ENCODE measurements at places on chromosomes 12 and 14. TPM values are rescaled to one million over a fixed set of nuclear protein-coding genes. Genes with fewer than 3 reads are reported as not detected.

- H3K4me1 ChIP-seq: no peaks in the 10 kb centered on the region
- H3K27me3 ChIP-seq: no peaks in the 10 kb centered on the region
- H3K36me3 ChIP-seq: no peaks in the 10 kb centered on the region
- H3K27ac ChIP-seq: no peak overlapping the region
- no peak for DNase-seq
- H3K4me3 ChIP-seq: no peak overlapping the region
Measured at GRCh38 chr14:86022031-86022629, 492.2 kb downstream of the FLRT2 start.

DNA sequence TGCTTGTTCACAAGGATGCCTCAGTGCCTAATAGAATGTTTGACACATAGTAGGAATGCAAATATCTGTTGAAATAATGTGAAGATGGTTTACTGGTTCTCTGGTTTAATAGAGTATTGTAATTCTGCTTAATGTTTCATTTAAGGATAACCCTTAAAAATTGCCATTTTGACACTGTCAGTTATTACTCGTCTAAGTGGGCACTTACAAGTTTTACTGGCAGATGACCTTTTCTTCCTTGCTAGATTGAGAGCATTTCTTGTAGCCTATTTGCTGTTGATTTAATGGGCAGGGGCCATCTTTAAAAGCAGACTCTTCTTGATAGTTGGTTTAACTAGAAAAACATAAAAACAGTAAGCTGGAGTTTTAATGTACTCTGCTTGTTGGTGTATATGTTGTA, 1.9 kb downstream of the TMEM263 start:
- H3K27me3 ChIP-seq: no peaks in the 10 kb centered on the region
- H3K27ac ChIP-seq: no peak overlapping the region
- no peak overlapping the region for H3K4me3 ChIP-seq
- no peak for DNase-seq
- H3K4me1 ChIP-seq: peaks cover 27% of the 10 kb centered on the region
- H3K36me3 ChIP-seq: no peaks in the 10 kb centered on the region

- H3K36me3 ChIP-seq: no peaks in the 10 kb centered on the region
- no peaks in the 10 kb centered on the region for H3K4me1 ChIP-seq
- H3K4me3 ChIP-seq: no peak overlapping the region
- no peak for DNase-seq
- no peak overlapping the region for H3K27ac ChIP-seq
- no peaks in the 10 kb centered on the region for H3K27me3 ChIP-seq
Measured at GRCh38 chr12:29499235-29499634, 1.7 kb upstream of the OVCH1 start.

DNA sequence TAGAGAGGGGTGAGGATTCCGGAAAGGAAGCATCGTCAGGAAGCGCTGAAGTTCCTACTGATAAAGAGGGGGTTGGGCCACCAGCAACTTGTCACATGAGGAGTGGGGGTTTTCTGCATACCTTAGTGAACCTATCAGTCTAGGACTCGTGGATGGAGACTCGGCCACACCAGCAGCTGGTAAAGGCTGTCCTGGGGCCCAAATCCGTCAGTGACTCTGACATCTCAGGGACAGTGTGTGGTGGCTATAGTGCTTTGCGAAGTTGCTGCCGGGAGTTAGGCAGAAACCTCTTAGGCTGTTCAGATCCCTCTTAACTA, 16.4 kb downstream of the RNASE2 start:
- H3K4me3 ChIP-seq: no peak overlapping the region
- peaks cover 14% of the 10 kb centered on the region for H3K4me1 ChIP-seq
- peak overlapping the region; percentile 84 for H3K27ac ChIP-seq
- H3K36me3 ChIP-seq: no peaks in the 10 kb centered on the region

- DNase-seq: no peak
- no peaks in the 10 kb centered on the region for H3K4me1 ChIP-seq
- no peaks in the 10 kb centered on the region for H3K36me3 ChIP-seq
- no peak overlapping the region for H3K4me3 ChIP-seq
- no peak overlapping the region for H3K27ac ChIP-seq
- H3K27me3 ChIP-seq: no peaks in the 10 kb centered on the region
Measured at GRCh38 chr12:61554268-61555008, 705.8 kb upstream of the USP15 start.

DNA sequence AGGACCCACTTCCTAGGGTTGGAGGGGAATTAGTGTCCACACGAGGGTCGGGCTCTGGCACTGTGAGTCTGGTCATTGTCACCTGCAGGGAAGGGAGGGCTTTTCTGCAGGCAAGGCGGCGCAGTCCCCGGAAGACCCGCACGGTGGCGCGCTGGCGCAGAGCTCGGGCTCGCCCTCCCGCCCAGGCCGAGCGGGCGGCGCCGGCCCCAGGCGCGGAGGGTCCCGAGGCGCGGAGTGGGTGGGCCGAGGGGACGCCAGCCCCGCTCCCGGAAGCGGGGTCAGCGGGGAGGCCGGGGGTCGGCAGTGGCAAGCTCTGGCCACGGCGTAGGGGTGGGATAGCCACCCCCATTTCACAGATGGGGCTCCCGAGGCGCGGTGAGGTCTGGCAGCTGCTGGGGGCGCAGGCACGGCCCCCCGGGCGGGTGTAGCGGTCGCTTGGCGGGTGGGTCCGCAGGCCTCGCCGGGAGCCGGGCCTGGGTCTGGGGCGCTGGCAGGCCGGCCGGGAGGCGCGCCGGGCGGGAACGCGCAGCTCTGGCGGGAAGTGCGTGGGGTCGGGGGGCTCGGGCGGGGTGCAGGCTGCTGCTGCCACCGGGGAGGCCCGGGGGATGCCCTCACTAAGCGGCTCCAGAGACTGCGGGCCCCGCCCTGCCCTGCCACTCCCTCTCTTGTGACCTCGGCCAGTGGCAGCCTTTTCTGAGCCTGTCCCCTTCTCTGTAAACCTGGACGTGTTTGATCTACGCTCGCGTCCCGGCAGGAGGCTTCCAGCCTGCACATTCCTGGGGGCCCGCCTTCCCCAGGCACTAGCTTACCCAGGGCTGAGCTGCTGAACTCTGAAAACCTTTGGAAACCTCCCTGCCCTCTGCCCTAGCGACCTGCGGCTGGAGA, 46.1 kb downstream of the CYP46A1 start:
- DNase-seq: peak; percentile 55
- H3K27me3 ChIP-seq: no peaks in the 10 kb centered on the region
- H3K27ac ChIP-seq: peak overlapping the region; percentile 44
- H3K4me1 ChIP-seq: peaks cover 34% of the 10 kb centered on the region
- H3K4me3 ChIP-seq: peak overlapping the region; percentile 42

GRCh38 chr12:76708296-76708695, 55.6 kb upstream of the ZDHHC17 start:
- no peak overlapping the region for H3K4me3 ChIP-seq
- H3K36me3 ChIP-seq: no peaks in the 10 kb centered on the region
- no peaks in the 10 kb centered on the region for H3K4me1 ChIP-seq
- DNase-seq: no peak

- H3K27ac ChIP-seq: no peak overlapping the region
- H3K36me3 ChIP-seq: no peaks in the 10 kb centered on the region
- peaks cover 7% of the 10 kb centered on the region for H3K4me1 ChIP-seq
Measured at GRCh38 chr14:71380271-71380670, 473.0 kb downstream of the PCNX1 start.

- H3K27me3 ChIP-seq: no peaks in the 10 kb centered on the region
- no peaks in the 10 kb centered on the region for H3K36me3 ChIP-seq
- H3K27ac ChIP-seq: no peak overlapping the region
- no peaks in the 10 kb centered on the region for H3K4me1 ChIP-seq
Measured at GRCh38 chr12:117643971-117644370, 282.5 kb upstream of the NOS1 start.

Gene ESRRB
- 0.26 TPM for total RNA-seq

Gene HOXC12
- not detected for total RNA-seq

GRCh38 chr14:75196468-75196867, 20.1 kb upstream of the TMED10 start:
- no peak for DNase-seq
- H3K4me1 ChIP-seq: peaks cover 14% of the 10 kb centered on the region
- H3K27me3 ChIP-seq: no peaks in the 10 kb centered on the region
- H3K4me3 ChIP-seq: no peak overlapping the region
- no peaks in the 10 kb centered on the region for H3K36me3 ChIP-seq

Gene LRRC43
- 7.1 TPM for total RNA-seq

Gene KLRC2
- 9.7 TPM for total RNA-seq

- H3K4me1 ChIP-seq: no peaks in the 10 kb centered on the region
- H3K36me3 ChIP-seq: no peaks in the 10 kb centered on the region
- no peak overlapping the region for H3K27ac ChIP-seq
- H3K4me3 ChIP-seq: no peak overlapping the region
- no peak for DNase-seq
Measured at GRCh38 chr12:120479458-120479857, 9.9 kb upstream of the SRSF9 start.

- no peak overlapping the region for H3K4me3 ChIP-seq
- DNase-seq: no peak
- no peaks in the 10 kb centered on the region for H3K4me1 ChIP-seq
Measured at GRCh38 chr12:83335748-83336147, 649.0 kb downstream of the TMTC2 start.

Gene RTL1
- total RNA-seq: not detected

- H3K36me3 ChIP-seq: no peaks in the 10 kb centered on the region
- no peaks in the 10 kb centered on the region for H3K27me3 ChIP-seq
- DNase-seq: peak; percentile 45
- H3K4me3 ChIP-seq: peak overlapping the region; percentile 74
Measured at GRCh38 chr14:73789989-73790581, 61.5 kb upstream of the PTGR2 start.

DNA sequence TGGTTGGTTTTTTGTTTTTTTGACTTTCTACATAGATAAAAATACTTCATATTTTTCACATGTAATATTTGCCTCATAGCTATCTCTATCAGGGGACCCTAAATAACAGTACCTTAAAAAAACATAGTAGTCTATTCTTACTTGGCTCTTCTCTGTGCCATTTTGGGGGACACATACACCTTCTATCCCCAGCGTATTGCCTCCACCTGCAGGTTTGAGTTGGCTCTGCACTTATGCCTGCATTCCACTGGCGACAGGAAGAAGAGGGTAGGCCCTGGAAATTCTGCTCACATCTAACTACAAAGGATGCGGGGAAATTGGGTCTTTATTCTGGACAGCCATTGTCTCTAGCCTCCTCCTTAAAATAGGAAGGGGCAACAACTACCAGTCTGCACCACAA, 13.8 kb upstream of the IFI27L2 start:
- no peak overlapping the region for H3K4me3 ChIP-seq
- peaks cover 13% of the 10 kb centered on the region for H3K4me1 ChIP-seq
- no peak overlapping the region for H3K27ac ChIP-seq

GRCh38 chr12:119783787-119784186, 93.3 kb downstream of the CIT start:
- H3K36me3 ChIP-seq: no peaks in the 10 kb centered on the region
- DNase-seq: no peak
- H3K27ac ChIP-seq: no peak overlapping the region

DNA sequence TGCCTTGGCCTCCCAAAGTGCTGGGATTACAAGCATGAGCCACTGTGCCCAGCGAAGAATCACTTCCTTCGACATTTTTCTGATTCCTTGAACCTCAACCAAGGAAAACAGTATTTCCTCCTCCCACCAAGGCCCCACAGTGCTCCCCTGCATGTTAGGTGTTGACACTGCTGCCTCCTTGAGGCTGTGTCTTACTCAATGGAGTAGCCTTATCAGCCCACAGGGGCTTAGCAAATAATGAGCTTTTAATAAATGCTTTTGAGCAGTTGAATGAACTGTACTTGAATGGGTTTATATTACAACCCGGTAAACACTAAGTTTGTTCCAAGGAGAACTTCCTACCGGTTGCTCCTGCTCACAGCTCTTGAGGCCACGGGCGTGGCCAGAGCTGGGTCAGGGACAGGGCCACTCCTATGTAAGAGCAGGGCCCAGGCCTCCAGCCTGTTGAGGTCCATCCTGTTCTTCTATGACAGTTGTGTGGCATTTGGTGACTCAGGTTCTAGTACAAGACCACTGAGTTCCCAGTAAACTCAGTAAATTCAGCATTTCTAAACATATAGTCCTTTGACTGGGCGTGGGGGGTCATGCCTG, 36.8 kb upstream of the TUBA1A start:
- no peaks in the 10 kb centered on the region for H3K27me3 ChIP-seq
- DNase-seq: peak; percentile 90
- no peaks in the 10 kb centered on the region for H3K36me3 ChIP-seq
- H3K27ac ChIP-seq: no peak overlapping the region
- H3K4me1 ChIP-seq: peaks cover 32% of the 10 kb centered on the region

DNA sequence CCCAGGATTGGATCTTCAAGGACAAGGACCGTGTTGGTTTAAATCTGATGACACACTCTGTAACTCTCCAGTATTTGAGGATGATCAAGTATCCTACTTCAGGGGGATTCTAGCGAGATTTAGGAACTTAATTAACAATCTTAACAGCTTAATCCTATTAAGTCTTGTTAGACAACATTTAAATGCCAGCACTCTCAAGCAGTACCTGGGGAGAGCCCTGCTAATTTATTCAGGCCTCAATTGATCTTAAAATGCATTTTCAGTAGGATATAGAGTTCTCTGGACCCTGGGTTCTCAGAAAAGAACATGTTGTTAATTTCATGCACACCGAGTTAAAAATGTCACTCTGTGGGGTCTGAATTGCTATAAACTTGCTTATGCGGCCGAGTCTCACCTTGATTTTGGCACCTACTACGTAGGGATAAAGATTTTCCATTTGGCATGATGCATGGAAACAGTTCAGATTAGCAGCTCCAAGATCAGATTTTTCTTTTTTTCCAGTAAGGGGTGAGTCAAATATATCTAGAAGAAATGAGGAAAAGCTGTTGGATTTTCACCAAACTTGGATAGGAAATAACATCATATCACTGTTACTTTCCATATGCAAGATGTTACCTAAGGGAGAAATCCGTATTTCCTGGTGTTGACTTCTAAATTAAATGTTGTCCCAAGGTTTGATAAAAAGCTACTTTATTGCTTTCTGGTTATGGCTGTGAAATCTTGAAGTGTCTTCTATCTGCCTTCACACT, 76.1 kb downstream of the SLC24A4 start:
- no peak overlapping the region for H3K27ac ChIP-seq
- no peak overlapping the region for H3K4me3 ChIP-seq
- no peaks in the 10 kb centered on the region for H3K27me3 ChIP-seq
- no peaks in the 10 kb centered on the region for H3K36me3 ChIP-seq

Gene PZP
- 2.1 TPM for total RNA-seq

GRCh38 chr12:50825372-50825838, 17.3 kb upstream of the TMPRSS12 start:
- no peak for DNase-seq
- no peaks in the 10 kb centered on the region for H3K36me3 ChIP-seq
- H3K27ac ChIP-seq: peak overlapping the region; percentile 31
- H3K4me3 ChIP-seq: no peak overlapping the region
- H3K4me1 ChIP-seq: no peaks in the 10 kb centered on the region

- DNase-seq: no peak
- no peak overlapping the region for H3K4me3 ChIP-seq
- no peaks in the 10 kb centered on the region for H3K27me3 ChIP-seq
Measured at GRCh38 chr12:119729871-119730270, 61.9 kb downstream of the PRKAB1 start.

Measured in upper lobe of left lung (tissue), 6 donors.